Epithelial cell of proximal tubule (primary cell): ENCODE measurements at places on chromosomes 7 and 10. TPM values are rescaled to one million over a fixed set of nuclear protein-coding genes. Genes with fewer than 3 reads are reported as not detected.

GRCh38 chr7:80826520-80827238, 92.2 kb downstream of the SEMA3C start:
- no peak for DNase-seq

DNA sequence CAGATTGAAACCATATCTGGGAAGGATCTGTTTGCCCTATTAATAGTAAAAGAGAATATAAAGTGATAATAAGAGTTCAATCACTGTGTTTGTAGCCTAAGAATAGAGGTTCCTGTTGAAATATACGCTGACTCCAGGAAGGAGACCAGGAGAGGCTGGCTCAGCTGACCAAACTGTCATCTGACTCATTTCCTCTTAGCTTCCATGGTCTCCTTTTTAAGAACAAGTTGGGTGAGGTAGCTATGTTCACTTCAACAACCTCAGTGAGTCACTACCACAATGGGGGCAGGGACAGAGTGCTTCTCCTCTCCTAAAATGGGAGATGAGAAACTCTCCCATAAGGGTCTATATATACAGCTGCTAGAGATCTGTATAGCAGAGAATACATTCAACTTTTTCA, 543.3 kb downstream of the CALN1 start:
- no peak for DNase-seq

DNA sequence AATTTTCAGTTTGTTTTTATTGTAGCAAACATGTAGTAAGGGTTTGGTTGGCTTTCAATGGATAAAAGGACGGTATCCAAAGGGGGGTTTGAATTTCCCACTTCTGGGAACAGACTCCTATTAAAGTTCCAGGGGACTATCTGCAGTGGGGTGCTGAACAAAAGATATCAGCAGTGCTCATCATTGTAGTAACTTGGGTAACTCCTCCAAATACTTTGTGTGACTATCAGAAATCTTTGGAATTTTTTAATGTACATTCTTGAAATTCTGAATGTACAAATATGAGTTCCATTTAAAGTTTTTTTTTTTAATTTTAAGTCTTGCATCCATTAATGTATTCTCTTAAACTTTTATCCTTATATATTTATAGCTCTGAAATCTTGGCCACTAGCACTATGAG, 42.1 kb downstream of the CYP51A1 start:
- no peak for DNase-seq

- no peak for DNase-seq
These were observed 177.5 kb downstream of the RELN start for GRCh38 chr7:103811997-103812396.

GRCh38 chr7:30928254-30928872, 16.7 kb downstream of the AQP1 start:
- no peak for DNase-seq

DNA sequence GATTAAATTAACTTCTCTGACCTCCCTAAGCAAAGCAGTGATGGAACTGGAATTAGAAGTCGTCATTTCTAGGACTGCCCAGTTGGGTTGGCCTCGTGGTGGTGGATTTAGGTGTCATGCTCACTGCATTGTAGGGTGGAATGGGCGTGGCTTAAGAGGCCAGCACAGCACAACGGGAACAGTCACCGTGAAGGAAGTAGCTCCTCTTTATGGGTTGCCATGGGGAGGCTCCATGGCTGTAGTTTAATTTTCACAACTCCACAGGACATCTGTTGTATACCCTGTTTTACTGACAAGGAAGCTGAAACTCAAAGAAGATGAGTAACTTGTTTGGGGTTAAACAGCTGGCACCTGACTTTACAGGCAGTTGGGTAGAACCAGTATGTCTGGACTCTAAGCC, 208.3 kb downstream of the CELF2 start:
- no peak for DNase-seq

- no peak for DNase-seq
These were observed 23.0 kb downstream of the ASB15 start for GRCh38 chr7:123624527-123625183.

DNA sequence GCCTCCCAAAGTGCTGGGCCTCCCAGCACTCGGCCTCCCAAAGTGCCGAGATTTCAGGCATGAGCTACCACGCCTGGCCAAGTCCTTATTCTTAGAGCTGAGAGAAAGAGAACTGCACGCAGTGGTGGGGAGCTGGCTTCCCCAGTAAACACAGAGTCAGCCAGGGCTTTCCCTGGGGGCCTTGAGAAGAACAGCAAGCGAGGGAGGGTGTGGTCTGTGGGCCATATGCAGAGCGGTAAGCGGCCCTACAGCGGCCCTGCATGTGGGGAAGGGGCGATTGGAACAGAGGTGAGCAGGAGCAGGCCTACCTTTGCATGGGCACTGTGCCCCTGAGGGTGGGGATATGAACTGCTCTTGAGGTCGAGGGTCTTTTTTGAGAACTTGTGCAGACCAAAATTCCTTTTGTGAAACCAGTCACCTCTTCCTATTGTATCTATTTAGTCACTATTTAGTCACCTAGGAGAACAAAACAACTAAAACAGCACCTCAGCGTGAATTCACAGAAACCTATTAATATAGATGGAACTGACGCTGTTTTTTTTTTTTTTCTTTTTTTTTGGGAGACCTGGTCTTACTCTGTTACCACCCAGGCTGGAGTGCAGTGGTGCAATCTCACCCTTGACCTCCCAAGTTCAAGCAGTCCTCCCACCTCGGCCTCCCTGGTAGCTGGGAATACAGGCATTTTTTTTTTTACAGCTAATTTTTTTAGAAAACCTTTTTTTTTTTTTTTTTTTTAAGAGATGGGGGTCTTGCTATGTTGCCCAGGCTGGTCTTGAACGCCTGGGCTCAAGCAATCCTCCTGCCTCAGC, 36.9 kb upstream of the SH2D4B start:
- DNase-seq, result no peak

- DNase-seq, result no peak
These were observed 701.2 kb upstream of the SORCS1 start for GRCh38 chr10:107865691-107866090.

DNA sequence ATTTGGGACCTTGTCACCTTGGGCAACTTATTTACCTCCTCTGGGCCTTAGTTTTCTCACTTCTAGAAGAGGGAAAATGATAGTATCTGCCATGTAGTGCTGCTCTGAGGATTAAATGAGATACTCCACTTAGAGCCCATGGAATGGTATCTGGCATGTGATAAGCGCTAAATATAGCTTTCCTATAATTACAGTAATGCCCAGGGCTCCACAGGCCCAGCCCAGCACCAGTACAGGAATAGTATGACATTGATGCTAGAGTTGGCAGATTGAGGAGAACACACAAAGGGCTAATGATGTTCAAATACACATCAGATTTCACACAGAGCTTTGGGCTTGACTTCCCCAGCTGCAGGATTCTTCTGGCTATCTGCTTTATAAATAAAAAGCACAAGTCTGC, 34.9 kb downstream of the FAS start:
- DNase-seq, result no peak

- DNase-seq, result no peak
These were observed 312.3 kb downstream of the CAMK1D start for GRCh38 chr10:12661671-12662070.

DNA sequence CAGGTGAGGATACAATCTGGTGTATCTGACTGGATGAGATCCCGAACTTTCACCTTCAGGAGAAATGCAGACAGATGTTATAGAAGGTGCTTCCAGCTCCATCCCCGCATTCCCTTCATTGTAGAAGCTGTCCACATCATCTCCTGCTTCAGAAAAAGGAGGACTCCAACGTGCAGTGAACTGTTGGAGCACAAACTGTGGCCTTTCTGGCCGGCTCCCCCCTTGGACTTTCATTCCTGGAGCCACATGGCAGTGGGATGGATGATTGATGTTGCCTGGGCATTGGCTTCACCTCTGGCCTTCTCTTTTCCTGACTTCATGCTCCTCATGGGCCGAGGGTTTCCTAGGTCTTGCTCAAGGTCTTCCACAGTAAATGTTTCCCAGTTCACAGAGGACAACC, 29.6 kb upstream of the ZNF273 start:
- DNase-seq, result no peak

GRCh38 chr7:34091321-34091917, 186.1 kb downstream of the BMPER start:
- no peak for DNase-seq

- no peak for DNase-seq
These were observed at the start of gene NEURL1 for GRCh38 chr10:103493362-103493915. Gene NEURL1, plus strand, starts transcription at chr10:103493705. Its CDS starts 683 bp downstream, at chr10:103494388.

DNA sequence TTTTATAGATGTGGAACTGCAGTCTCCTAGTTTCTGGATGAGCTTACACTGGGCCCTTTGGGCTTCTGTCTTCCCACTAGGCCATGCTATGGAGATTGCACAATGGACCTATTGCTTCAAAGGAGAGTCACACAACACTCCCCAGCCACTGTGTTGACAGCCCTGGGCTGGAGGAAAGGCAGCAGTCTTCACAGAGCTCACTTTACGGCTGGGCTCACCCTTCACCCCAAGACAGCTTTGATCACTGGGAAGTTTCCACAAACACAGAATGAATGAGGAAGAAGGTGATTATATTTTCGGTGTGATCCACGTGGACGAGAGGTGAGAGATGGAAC, 92.7 kb upstream of the GDF10 start:
- DNase-seq, result no peak

DNA sequence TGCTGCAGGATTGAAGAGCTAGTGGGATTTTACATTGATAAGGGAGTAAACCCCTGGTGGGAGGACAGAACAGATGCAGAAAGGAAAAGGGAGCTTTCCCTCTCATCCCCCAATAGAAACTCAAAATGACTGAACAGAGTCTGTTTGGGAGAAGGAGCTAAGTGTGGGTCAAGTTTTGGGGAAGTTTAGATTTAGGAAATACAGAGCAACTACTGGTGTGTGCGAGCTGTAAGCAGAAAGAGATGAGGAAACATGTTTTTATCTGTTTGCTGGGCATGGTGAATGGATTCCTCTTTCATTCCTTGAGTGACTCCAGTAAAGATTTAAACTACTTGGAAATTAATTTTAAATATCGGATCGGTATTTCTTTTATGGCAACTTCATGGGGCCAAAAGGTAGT, 132.7 kb downstream of the AOAH start:
- DNase-seq, result no peak

DNA sequence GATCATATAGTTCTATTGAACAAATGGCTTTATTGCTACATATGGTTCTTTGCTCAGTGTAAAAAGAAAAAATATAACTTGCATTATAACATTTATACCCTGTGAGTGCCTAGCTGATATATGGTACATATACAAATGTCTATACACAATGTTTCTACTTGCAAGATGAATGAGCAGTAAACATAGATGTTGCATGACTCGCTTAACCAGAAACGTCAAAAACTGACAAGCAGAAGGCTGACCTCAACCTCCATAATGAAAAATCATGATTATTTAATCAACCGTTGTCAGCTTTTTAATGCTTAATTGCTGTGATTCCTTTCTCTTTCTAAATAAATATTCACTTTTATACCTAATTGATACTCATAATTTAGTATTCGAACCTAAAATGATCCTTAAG, 183.3 kb downstream of the PTN start:
- DNase-seq, result no peak

DNA sequence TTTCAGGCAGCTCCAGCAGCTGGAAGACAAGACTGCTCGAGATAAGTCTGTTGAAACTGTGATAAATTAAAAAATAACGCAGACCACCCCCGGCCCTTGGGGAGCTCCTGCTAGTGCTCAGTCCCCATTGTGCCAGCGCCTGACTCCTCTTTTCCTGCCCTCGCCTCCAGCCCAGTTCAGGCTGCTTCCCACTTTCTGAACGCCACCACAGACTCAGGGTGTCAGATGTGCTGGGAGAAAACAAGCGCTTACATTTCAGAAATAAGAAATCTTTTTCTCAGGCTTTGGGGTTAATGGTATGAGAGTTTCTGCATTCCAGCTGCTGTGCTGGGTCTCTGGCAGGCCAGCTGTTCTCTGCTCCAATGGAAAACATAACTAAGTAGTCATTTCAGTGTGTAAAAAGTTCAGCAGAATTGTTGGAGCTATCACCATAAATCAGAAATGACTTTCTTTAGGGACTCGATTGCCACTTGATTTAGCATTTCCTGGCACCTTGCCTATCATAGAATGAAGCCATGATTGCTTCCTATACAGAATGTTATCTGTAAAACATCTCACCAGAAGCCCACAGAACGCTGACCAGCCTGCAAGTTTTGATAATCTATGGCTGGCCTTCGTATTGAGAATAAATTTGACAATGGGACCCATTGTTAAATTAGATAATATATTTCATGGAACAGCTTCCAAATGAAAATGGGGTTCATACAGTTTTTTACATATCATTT, 257.0 kb upstream of the ZNF32 start:
- DNase-seq, result no peak

DNA sequence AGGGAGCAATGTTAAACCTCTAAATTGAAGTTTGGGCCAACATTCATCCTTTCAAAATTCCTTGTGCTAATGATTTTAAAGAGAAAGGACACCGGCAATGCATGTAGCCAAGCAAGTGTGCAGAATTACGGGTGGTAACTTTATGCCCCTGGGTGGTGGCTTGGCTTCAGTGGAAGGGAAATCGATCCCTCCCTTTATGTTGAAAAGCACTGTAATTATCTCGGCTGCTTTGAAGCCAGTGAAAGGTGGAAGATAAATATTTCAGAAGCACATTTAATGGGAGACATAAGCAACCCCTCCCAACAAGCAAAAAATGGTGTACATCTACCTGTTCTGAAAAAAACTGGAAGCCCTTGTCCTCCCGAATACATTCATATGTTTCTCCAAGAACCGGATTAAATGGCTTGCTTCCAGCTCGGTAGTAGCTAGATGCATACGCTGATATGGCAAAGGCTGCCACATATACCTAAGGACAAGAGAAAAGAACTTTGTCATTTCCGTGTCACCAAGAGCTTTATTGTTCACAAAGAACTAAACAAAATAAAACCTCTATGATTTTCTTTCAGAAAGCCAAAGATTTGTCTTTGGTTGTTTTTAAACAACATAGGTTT, 73.3 kb upstream of the GSDME start:
- DNase-seq, result no peak

- no peak for DNase-seq
These were observed 9.8 kb upstream of the PLAC9 start for GRCh38 chr10:80122746-80123145.

GRCh38 chr10:88725798-88726197, 19.7 kb downstream of the LIPK start:
- no peak for DNase-seq

GRCh38 chr7:12554351-12554750, 16.2 kb upstream of the SCIN start:
- no peak for DNase-seq

DNA sequence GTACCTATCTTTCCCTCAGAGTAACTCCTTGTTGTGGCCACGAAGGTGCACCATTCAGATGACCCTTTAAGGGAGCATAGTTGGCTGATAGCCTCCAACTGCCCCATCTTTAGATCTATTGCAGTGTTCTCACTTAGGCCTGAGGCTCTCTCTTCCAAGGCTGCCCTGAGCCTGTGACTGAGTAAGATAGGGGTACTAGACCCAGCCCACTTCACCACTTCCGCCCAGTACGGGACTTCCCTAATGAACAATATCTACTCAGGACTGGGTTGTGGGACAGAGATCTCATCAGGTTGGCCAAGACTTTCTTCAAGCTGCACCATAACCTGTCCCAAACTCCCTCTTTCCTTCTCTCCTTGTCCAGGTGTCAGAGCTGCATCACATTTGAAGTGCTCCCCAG, 5.7 kb upstream of the GNAI1 start:
- DNase-seq, result no peak

Gene ACSM6
- total RNA-seq, result not detected in 2 replicates

Gene CYP26C1
- 0.06 and 0.43 TPM in 2 replicates for total RNA-seq

Gene LIPM
- not detected in 2 replicates for total RNA-seq

Gene FBXL13
- 0.51 and 1.6 TPM in 2 replicates for total RNA-seq

Gene DKK1
- 3.2 and 39.9 TPM in 2 replicates for total RNA-seq

Gene TMEM139
- 14.5 and 30.9 TPM in 2 replicates for total RNA-seq
